ENCODE measurements at places on chromosomes 2 and 18.

DNA sequence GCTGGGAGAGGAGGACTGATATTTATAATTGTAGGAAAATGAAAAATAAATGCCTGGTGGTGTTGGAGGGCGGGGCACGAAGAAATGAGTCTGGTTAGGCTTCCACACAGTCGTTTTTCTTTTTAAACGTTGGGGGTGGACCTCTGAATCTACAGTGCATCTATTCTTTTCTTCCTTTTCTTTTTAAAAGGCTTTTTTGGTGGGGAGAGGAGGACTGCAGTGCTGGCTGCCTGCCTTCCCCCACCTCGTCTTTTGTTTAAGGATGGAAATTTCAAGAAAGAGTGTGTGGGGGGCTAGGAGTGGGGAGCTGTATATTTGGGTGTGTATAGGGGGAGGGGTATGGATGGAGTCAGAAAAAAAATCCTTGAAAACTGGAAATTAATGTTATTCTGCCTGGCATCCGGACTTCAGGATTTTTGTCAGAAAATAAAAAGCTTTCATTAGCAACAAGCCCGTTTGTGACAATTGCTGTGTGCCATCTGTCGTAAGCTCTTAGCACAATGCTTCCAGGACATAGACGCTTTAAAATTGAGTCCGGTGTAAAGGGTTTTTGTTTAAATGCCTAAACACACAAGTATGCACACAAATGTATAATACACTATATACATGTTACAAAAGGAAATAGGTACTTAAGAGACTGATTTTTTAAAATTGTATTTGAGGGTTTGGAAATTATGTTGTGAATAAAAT lies 1.1 kb downstream of the MAP2 start:
- no peak for DNase-seq

DNA sequence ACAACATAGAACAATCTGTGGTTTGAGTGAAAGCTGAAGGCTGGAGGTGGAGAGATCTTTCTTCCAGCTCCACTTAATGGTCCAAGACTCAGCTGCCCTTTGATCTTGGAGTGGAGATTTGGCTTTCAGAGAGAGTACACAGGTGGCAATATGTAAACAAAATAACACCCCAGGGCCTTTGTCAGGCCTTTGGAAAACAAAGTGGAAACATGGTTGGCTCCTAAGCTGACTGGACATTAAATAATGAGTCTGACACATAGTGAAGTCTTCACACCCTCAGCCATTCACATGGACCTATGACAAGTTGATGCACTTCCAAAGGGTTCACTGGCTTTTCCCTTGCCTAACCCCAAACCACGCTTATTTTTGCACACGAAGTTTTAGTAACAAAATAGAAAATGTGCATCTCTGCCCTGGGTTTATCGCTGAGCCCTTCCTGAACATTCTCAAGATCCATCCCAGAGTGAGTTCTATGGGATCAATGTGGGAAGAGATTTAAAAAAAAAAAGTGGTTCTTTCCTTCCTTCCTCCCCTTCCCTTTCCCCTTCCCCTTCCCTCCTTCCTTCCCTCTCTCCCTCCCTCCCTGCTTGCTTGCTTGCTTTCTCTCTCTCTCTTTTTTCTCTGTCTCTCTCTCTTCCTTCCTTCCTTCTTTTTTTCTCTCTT lies 201.3 kb upstream of the NT5C1B start:
- no peak for DNase-seq

DNA sequence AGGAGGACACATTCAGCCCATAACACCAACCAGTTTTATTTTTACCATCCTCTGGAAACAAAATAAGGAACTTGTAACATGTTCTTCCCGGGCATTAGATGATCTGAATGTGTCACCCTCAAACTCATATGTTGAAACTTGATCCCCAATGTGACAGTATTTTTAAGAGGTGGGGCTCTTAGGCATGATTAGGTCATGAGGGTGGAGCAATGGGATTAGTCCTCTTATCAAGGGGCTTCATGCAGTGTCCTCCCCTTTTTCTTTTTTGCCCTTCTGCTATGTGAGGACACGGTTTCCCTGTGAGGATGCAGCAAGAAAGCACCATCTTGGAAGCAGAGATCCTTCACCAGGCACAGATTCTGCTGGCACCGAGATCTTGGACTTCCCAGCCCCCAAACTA lies 401.5 kb upstream of the TRIB2 start:
- no peak for DNase-seq

DNA sequence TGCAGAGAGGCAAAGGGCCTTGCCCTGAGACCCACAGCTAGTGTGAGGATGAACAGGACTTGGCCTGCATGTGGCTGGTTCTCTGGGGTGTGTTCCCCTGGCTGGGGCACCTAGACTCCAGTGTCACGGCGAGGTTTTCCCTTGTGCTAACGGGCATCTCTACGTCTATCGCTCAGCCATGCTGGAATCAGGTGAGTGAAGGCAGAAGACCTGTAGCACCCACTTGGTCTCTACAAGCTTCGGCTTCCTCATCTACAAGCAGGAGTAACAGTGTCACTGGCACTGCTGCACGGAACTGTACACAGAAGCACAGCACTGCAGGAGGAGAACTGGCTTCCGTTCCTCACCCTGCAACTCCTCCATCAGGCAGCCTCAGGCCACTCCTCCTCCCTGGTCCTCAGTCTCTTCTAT lies 30.6 kb downstream of the HS1BP3 start:
- DNase-seq: no peak

- DNase-seq: no peak
These were observed 264.8 kb downstream of the ANAPC1 start for GRCh38 chr2:111618978-111619902.

GRCh38 chr2:232236200-232236599 lies 142.4 kb upstream of the ALPP start:
- no peak for DNase-seq

All from stimulated activated CD8-positive, alpha-beta memory T cell treated with anti-CD3 and anti-CD28 coated beads, Interleukin-7, amount 100 ng/mL, for 1 hour (primary cell).